MV-4-11 (cell line): ENCODE measurements at places on chromosomes 12 and 14.
A peak's percentile ranks its signal among the peaks of the same experiment; 100 is the strongest.

- DNase-seq: no peak
Measured at GRCh38 chr14:22225516-22226140, 363.4 kb downstream of the DAD1 start.

DNA sequence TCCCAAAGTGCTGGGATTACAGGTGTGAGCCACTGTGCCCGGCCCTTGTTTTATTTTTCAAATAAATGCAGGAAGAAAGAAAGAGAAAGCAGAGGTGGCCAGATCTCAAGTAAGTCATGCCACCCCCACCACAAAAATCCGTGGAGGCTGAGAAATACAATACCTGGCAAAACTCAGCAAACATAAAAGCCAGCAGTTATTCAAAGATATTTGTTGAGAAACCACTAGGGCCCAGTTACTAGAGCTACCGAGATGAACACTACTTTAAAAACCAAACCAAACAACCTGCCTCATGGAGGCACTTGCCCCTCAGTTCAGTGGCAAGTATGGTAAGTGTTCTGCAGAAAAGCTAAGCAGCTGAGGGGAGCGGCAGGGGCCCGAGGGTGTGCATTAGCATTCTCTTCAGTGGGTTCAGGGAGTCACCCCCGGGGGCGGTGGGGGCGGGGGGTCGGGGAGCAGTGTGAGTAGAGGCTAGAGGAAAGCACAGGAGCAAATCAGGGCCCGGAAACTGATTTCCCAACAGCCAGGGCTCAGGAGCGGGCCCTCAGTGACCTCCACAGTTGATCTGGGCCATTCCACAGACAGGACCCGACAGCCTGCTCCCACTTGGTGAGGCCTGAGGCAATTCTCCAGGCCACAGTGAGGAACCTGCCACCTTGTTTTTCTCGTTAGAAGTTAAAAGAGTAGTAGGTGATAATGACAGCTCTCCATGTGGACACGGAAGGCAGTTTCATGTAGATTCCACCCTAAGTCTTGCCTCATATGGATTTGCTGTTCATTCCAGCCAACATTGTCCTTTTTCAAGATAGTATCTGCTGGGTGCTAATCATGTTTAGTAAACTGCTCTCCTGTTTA, 8.6 kb downstream of the EVL start:
- no peak for DNase-seq

- no peak for DNase-seq
Measured at GRCh38 chr12:83896416-83896815, 1016.2 kb downstream of the SLC6A15 start.

DNA sequence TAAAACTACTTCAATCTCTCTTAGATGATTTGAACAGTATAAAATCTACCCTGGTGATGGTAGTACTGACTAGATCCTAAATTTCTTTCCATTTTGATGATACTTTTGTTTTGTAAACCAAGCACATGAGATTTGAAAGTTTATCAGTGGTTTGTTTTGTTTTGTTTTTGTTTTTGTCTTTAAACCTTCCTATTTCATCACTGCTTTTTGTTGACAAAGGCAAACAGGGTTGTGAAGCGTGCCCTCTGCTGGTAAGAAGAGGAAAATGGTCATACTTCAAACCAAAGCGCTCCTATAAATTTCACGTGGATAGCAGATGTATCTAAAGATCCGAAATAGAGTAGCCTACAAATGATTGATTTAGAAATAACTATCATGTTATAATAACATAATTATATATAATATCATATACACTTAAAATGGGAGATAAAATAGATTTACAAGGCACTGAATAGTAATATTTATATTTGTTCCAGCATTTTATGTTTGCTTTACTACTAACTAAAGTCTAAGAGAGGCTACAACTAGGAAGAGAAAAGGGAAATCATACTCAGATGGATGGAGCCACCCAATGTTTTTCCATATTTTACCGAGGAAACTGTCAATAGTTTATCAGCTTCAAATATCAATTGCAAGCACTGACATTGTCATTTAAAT, 254.0 kb upstream of the USP15 start:
- DNase-seq: no peak

- no peak for DNase-seq
Measured at GRCh38 chr12:88836156-88836555, 255.9 kb upstream of the KITLG start.

DNA sequence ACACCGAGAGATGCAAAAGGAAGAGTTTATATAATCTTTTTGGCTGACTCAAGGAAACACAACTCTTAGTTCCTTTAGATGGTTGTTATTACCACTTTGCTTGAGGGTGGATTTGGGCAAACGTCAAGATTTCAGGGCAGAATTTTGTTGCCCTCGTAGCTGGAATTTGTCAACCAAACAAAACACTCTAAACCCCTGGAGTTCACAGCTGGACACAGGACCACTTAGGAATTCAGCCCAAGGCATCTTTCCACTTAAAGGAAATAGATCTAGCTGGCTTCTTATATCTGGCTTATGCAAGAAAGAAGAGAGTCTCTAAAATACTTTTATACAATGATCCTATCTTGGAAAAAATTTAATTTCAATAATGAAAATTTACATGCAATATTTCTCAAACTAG, 237.8 kb upstream of the LRIG3 start:
- no peak for DNase-seq

DNA sequence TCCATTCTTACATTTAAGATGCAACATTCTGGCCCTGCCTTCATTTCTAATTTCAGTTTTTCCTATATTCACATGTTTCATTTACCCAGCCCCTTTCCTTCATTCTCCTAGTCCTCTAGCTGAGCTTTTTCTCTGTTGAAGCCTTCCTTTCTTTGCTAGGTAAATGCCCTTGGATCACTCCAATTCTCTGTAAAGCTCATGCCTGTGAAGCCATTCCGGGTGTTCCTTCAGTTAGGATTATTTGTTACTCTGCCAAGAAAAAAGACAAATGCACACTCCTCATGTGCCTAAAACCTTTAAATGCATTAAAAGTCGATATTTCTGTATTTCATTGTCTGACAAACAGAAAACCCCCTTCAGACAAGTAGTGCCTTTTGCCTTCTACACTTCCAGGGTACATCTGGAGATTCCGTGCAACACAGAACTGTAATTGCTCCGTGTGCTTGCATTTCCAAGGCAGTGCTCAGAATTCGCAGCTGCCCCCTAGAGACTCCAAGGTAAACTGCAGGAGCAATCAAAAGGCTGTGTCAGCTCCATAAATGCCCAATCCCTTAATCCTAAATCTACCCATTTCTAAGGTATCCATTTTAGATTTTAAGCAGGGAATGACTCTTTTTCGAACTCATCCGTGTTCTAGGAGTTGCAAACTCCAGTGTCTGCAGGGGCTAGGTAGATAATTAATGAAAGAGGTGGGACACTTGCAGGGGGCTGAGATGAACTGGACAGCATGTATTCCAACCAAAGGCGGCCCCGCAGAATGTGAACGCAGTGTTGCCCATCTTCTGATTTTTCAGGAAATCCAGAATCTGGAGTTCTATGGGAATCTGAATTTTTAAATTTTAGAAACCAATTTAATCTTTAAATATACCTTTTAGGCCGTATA, 320.2 kb downstream of the GRIN2B start:
- DNase-seq: peak; percentile 14

DNA sequence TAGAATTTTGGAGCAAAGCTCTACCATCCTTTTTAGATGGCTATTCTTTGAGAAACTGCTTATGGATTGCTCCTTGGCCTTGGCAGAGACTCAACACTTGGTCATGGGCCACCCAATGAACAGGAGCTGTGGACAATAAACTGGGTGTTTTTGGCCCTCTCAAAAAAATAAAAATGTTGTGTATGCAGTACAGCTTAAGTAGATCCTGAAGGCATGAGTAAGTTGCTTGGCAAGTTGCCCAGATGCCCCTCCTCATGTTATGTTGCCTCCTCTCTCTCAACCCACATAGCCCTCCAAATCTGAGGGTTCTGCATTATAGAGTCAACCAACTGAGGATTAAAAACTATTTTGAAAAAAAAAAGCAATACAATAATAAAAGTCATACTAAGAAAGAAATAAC, 124.9 kb downstream of the ATP23 start:
- DNase-seq: no peak

DNA sequence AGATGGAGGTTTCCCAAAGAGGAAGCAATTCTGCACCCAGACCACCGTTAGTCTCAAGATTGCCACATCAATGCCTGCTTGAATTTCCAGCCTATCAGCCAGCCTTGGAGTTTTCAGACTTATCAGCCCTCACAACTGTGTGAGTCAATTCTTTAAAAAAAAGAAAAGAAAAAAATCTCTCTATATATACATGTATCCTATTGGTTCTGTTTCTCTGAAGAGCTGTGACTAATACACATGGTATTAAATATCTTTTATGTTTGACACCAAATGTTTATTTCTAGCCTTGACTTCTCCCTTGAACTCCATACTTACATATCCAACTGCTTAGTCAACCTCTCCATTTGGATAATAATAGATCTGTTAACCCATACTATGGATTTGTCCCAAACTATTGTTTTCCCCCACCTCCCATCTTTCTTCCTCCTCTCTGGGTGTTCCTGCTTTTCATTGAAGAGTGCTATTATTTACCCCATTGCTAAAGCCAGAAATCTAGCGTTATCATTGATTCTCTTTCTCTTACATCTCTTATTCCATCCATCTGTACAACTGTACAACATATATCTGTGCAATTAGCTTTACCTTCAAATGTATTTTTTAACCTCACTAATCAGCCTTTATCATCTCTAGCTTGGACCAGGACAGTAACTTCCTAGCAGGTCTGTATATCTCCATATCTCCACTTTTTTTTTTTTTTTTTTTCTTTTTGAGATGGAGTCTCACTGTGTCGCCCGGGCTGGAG, 22.7 kb upstream of the EID3 start:
- DNase-seq: peak; percentile 97

- DNase-seq: no peak
Measured at GRCh38 chr12:42608196-42608825, 18.8 kb upstream of the PRICKLE1 start.

DNA sequence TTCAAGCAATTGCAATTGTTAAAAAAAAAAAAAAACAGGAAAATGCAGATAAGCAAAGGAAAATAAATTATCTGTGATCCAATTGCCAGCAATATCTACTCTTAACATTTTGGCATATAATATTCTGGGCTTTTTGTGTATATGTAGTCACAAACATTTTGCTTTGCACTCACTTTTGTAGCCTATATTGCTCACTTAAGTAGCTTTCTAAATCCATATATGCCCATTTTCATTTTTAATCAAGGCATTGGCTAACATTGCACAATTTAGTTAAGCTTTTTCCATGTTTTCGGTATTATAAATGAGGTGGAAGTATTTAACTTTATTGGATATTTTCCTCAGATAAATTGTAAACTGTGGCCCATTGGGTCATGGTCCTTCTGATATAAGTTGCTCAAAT, 466.3 kb upstream of the ATP2B1 start:
- DNase-seq: no peak

DNA sequence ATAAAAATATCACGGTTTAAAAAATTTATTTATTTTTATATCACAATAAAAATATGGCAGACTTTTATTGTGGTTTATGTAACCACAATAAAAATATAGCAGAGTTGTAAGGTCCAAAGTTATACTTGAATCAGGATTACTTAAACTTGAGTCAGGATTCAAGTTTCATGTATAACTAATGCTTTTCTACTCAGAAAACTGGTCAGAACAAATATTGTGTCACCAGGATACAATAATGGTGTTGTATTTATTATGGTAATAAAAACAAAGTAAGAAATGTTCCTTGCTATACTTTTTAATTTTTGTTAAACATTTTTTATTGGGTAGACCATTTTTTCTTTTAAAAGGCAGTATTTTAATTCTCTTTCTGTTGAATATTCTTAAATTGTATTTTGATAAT, 29.2 kb upstream of the EPS8 start:
- no peak for DNase-seq

GRCh38 chr12:113766879-113767878, 198.9 kb downstream of the RBM19 start:
- no peak for DNase-seq

DNA sequence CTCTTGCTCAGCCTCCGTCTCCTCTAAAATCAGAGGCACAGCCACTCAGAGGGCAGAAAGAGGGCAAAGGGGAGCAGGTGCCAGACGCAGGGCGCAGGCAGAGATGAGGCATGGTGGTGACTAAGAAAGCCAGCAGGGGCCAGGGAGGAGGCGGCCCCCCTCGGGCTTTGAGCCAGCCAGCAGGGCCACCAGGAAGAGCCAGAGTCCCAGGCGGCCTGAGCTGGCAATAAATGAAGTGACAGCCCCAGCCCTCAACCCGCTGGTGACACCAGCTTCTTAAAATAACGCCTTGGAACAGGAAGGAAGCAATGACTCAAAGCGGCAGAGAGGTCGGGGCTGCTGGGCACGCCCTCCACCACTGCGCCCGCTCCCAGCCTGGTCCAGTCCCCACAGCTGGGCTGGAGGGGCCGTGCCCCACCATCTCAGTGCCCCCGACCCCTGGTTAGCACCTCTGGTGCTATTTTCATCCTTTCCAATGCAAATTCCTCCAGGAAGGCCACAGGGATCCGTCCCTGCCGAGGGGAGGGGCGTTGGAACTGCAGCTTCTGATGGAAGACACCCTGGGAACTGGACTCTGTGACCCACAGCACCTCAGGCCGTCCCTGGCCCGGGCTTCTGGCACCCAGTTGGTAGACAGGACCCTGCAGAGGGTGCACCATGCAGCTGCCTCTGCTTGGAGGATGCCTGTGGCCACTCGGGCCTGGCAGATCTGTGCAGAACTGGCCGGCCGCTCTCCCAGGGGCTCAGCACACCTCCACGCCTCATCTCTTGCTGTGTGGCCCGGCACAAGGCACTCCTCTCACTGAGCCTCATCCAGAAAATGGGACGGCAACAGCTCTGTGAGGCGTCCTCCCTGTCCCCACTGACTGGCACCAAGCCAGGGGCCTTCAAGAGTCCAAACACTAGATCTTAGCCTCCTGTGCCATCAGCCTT, 113.7 kb downstream of the NCOR2 start:
- DNase-seq: peak; percentile 98

- no peak for DNase-seq
Measured at GRCh38 chr14:24403294-24403998, 4.6 kb downstream of the NYNRIN start.

- no peak for DNase-seq
Measured at GRCh38 chr12:109214131-109214530, 95.0 kb downstream of the FOXN4 start.

DNA sequence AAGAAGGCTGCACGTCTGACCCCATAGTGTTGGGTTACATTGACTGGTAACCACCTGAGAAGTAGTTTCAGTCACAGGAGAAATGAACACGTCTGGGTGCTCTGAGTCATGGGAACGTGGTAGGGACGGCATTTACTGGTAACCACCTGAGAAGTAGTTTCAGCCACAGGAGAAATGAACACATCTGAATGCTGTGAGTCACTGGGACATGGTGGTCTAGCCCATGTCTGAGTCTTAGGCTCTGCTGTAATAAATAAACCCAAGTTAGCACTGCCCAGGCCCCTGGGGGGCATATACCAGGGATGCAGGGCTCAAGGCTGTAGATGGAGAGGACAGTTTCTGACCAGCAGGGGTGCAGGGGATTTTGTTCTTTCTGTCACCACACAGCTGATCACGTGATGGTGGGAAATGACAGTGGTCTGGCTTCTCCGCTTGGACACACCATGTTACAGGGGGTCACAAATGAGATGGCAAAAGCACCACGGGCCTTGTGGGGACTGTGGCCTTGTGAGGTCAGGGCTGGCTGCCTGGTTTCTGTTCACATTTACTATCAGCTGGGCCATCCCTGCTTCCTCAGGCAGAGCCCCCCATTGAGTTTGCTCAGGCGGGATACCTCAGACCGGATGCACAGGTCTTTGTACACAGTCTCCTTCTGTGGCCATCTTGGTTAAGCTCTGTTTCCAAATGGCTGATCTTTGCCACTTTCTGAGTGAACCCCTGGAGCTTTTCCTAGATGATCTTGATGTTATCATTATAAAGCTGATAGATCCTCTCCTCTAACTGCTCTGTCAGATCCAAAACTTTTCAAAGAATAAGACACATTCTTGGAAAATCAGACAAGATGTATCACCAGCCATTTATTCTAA, 9.8 kb upstream of the C12orf42 start:
- no peak for DNase-seq

- DNase-seq: peak; percentile 1
Measured at GRCh38 chr14:53093206-53093605, 59.9 kb downstream of the DDHD1 start.
